NCI-H2081 treated with DMSO at 0.1 percent for 48 hours (cell line): ENCODE measurements at places on chromosomes 7 and 10.

DNA sequence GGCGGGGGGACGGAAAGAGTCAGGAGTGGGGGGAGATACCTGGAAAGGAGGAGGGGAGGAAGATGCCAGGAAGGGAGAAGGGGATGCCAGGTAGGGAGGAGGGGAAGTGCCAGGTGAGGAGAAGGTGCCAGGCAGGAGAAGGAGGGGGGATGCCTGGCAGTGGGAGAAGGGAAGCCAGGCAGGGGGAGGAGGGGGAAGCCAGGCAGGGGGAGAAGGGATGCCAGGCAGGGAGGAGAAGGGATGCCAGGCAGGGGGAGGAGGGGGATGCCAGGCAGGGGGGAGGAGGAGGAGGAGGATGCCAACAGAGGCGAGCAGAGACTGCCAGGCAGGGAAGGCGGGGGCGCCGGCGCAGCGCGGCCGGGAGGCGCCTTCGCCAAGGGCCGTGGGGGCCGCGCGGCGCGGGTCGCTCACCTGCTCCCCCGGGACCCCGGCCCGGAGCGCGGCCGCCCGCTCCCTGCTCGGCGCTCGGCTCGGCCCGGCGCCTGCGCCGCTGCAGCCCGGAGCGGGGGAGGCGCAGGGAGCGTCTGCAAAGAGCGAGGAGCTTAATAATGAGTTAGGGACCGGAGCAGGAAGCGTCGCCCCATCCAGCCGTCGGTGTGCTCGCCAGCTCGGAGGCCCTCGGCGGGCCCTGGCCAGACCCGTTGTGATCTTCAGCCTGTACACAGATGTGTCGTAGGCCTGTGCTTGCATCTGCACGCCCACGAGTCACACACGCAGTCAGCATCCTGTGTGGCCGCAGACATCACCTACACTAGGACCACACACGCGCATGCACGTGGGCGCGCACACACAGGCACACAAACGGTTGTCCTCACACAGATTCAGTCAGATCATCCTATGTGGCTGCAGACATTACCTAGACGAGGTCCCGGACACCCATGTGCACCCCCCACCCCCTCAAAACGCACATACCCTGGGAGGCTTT is 28.4 kb upstream of the SMARCD3 start:
- peak; percentile 28 for DNase-seq

DNA sequence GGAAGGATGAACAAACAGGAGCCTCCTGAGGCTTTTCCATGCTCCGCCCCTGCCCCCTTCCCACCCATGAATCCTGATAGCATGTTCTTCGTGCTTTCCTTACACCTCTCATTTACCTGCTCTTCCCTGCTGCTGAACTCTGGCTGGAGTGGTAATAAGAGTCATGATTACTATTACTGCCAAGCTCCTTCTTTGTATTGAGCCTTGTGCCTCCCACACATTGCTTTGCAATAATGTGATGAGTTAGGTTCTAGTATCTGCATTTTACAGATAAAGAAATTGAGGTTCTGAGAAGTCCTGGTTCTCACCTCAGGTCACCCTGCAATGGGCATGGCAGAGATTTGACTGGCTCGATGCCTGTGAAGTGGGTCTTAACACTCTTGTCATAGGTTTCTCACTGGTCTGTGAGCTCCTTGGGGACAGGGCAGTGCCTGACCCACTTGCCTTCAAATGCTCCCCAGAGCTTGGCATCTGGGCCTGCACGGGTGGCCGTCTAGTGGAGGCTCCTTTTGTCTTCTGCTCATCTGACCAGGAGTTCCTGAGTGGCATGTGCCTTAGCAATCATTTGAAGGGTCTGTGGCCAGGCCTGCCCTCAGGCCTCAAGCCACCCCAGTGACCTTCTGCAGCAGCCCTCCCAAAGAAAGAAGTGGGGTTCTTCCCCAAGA is 309.2 kb upstream of the ZMIZ1 start:
- no peak for DNase-seq

- DNase-seq = no peak
These were observed 6.7 kb upstream of the EN2 start for GRCh38 chr7:155450970-155451801.

- no peak for DNase-seq
These were observed 147.8 kb upstream of the SEMA3E start for GRCh38 chr7:83796760-83797159.

- DNase-seq = no peak
These were observed 20.0 kb downstream of the TMEM273 start for GRCh38 chr10:49168171-49168540.

GRCh38 chr7:122674502-122674901 is 24.4 kb downstream of the RNF133 start:
- DNase-seq = no peak

- no peak for DNase-seq
These were observed 4.6 kb downstream of the KIF20B start for GRCh38 chr10:89706011-89706410.

- DNase-seq = no peak
These were observed 10.0 kb downstream of the WNT2 start for GRCh38 chr7:117312593-117313580.

- DNase-seq = no peak
These were observed 125.9 kb upstream of the FZD8 start for GRCh38 chr10:35768011-35768410.

- DNase-seq = no peak
These were observed 127.8 kb upstream of the ADCY1 start for GRCh38 chr7:45446195-45446944.

DNA sequence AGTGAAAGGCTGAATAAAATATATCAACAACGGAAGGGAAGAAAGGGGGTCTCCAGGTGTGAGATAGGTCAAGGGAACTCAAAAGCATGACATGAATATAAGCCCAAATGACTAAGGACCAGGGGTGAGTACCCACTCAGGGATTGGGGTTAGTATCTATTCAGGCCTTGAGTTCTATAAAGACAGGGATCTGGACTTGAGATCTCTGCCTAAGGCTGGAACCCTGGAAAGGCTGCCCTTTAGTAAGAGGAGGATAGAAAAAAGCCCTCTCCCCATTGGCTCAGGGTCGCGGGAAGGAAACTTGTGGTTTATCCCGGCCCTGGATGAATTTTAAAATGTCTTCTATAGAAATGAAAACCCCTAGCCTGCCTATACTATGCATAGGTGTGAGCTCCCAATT is 2.4 kb upstream of the ITPRIP start:
- no peak for DNase-seq

GRCh38 chr7:23963461-23964165 is 253.6 kb downstream of the STK31 start:
- no peak for DNase-seq

DNA sequence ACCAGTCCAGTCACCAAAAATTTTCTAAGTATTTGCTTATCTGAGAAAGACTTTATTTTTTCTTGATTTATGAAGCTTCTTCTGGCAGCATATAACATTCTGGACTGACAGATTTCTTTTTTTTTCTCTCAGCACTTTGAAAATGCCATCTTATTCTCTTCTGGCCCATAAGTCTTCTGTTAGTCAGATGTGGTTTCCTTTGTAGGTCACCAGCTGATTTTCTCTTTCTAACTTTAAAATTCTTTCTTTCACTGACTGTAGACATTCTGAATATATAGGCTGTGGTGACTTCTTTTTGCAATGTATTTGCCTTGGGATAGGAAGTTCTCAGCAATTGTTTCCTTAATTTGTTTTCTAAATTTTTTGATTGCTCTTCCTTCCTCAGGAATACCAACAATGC is 172.5 kb downstream of the CCDC7 start:
- DNase-seq = no peak

DNA sequence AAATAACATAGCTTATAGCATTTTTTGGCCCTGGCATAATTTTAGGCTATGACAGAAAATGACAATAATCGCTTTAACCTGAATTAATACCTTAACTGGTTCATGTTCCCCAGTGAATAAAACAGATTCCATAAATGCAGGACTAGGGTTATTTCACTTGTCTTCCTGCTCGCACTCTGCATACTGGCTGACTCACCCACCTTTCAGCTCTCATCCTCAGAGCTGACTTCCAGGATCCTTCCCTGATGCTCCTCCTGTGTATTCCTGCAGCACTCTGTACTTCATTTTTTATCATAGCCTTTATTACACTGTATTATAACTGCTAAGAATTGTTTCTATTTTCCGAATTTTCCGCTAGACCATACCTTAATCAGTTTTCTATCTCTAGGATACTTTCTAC is 123.7 kb downstream of the AVL9 start:
- DNase-seq = no peak

GRCh38 chr7:130996833-130997231 is 262.8 kb upstream of the KLF14 start:
- DNase-seq = peak; percentile 14
